ENCODE measurements at places on chromosomes 1 and 21. TPM values are rescaled to one million over a fixed set of nuclear protein-coding genes. Genes with fewer than 3 reads are reported as not detected.

MMP23B gene
- total RNA-seq = 1.7 TPM

- H3K36me3 ChIP-seq = no peaks in the 10 kb centered on the region
- H3K27me3 ChIP-seq = peaks cover 7% of the 10 kb centered on the region
- no peaks in the 10 kb centered on the region for H3K4me1 ChIP-seq
- DNase-seq = no peak
- H3K27ac ChIP-seq = no peak overlapping the region
- H3K4me3 ChIP-seq = no peak overlapping the region
Measured at GRCh38 chr1:48576565-48576964, 104.6 kb upstream of the SPATA6 start.

DNA sequence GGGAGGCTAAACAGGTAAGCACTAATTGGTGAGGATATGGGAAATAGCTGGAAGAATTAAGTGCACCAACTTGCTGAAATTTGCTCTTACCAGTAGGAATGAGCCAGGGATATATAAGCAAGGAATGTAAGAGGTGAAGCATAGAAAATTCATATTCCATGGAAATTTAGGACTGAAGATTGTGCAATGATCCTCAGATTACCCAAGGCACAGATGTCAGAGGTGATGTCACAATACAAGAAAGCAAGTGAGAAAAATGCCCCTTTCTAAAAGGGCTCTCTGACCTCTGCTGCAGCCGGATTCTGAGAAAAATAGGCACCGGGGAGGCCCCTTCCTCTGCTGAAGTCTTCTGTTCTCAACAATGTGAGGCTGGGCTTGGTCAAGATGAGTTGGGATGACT is 112.3 kb upstream of the ZNF678 start:
- H3K4me3 ChIP-seq = no peak overlapping the region
- DNase-seq = no peak
- H3K27ac ChIP-seq = no peak overlapping the region
- H3K36me3 ChIP-seq = no peaks in the 10 kb centered on the region
- peaks cover 18% of the 10 kb centered on the region for H3K27me3 ChIP-seq

DNA sequence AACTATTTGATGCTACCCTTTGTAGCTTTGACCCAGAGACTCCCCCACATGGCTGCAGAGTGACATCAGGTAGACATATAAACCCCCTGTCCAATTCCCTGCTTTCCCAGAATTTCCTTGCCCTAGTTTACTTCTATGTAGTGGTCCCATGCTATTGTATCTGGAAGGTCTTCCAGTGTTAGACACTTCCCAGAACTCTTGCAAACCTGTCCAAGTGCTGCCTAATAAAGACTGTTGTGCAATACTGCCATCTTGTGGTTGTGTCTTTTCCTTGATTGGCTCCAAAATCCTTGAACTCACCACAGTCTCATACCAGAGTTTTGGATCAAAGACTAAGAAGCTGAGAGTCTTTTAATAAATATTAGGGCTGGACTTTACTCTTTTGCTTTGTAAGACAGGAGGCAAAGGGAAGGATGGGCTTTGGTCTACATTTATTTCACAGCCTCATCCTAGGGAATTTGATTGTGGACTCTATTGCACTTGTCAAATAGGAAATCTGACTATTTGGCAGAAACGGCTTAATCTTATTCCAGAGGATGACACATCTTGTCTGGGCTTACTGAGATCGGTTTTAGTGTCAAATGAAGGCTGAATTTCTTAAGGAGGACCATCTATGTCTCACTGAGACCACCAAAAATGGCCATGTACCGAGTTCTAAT is 169.9 kb downstream of the LRRC7 start:
- peak; percentile 47 for DNase-seq
- H3K27me3 ChIP-seq = no peaks in the 10 kb centered on the region
- no peaks in the 10 kb centered on the region for H3K36me3 ChIP-seq
- H3K4me3 ChIP-seq = no peak overlapping the region

GRCh38 chr1:35029761-35030160 is 2.0 kb downstream of the ZMYM6 start:
- no peak for DNase-seq
- peak overlapping the region; percentile 92 for H3K4me3 ChIP-seq
- no peak overlapping the region for H3K27ac ChIP-seq
- H3K36me3 ChIP-seq = peaks cover 48% of the 10 kb centered on the region

DNA sequence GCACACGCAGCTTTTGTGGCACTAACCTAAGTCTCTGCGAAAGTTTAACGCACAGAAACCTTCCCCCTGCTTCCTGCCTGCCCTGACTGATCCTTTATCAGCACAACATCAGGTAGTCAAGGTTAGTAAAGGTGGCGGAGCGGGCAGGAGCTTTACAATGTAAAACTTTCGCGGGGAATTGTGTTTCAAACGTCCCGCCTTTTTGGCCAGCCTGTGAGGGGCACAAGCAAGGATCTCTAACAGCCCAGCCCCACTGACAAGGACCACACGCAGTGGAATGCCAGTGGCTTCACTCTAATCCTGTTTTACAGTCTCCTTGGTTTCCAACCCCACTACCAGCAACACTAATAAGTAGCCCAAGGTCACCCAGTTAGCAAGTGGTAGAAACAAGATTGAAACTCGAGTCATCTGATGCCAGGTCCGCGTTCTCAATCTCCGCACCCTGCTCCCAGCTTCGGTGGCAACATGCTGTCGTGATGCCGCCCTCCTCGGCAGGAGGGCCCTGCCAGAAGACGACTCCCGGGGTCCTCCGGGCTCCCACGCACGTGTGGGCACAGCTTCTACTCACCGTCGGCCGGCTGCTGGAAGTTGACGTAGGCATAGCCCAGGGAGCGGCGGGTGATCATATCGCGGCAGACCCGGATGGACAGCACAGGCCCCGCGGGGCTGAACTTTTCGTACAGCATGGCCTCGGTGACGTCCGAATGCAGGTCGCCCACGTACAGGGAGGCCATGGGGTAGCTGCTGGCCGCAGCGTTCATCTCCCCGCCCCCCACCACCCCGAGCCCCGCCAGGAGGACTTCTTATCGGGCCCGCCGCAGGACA is 1.2 kb downstream of the PABPC4 start:
- H3K36me3 ChIP-seq = peaks cover 46% of the 10 kb centered on the region
- peak overlapping the region; percentile 92 for H3K4me3 ChIP-seq
- H3K27me3 ChIP-seq = no peaks in the 10 kb centered on the region
- DNase-seq = peak; percentile 63

DNA sequence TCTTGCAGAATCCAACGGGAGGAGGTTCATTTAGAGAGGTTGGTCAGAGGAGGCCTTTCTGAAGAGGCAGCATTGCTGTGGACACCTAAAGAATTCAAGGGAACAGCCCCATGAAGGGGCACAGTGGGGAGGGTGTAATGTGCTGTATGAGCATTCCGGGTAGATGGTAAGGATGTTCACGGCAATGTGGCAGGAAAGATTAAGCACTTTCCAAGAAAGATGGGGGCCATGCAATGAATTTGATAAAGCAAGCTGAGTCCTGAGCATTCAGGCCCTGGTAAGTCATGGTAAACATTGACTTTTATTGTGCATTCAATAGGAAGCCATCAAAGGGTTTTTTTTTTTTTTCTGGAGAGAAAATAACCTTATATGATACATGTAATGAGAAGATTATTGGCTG is 166.6 kb downstream of the GREM2 start:
- H3K36me3 ChIP-seq = no peaks in the 10 kb centered on the region
- no peak overlapping the region for H3K27ac ChIP-seq
- H3K27me3 ChIP-seq = no peaks in the 10 kb centered on the region
- no peak overlapping the region for H3K4me3 ChIP-seq
- H3K4me1 ChIP-seq = no peaks in the 10 kb centered on the region

GRCh38 chr1:12487520-12487919 is 130.5 kb downstream of the DHRS3 start:
- H3K4me3 ChIP-seq = no peak overlapping the region
- no peak overlapping the region for H3K27ac ChIP-seq
- no peaks in the 10 kb centered on the region for H3K27me3 ChIP-seq

- H3K4me1 ChIP-seq = peaks cover 12% of the 10 kb centered on the region
- H3K27ac ChIP-seq = no peak overlapping the region
- H3K27me3 ChIP-seq = no peaks in the 10 kb centered on the region
- no peaks in the 10 kb centered on the region for H3K36me3 ChIP-seq
- no peak overlapping the region for H3K4me3 ChIP-seq
Measured at GRCh38 chr1:212982430-212983152, 32.2 kb downstream of the VASH2 start.
